Stromal cell of bone marrow (primary cell): ENCODE measurements at places on chromosomes 3 and 15.

DNA sequence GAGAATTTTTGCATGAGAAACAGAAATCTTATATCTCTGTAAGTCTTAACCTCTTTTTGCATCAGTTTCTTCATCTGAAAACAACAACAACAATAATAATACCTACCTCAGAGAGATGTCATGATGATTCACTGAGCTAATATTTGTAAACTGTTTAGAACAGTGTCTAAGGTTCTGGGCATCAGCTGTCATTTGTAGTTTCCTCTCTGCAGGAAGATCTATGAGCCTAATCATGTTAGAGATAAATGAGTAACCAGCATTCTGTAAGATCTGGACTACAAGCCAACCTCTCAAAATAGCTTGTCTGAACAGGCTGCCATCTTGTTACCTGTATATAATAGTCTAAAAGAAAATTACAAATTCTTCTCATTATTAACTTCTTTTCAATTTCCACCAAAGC is 383.0 kb upstream of the RORA start:
- DNase-seq = no peak

DNA sequence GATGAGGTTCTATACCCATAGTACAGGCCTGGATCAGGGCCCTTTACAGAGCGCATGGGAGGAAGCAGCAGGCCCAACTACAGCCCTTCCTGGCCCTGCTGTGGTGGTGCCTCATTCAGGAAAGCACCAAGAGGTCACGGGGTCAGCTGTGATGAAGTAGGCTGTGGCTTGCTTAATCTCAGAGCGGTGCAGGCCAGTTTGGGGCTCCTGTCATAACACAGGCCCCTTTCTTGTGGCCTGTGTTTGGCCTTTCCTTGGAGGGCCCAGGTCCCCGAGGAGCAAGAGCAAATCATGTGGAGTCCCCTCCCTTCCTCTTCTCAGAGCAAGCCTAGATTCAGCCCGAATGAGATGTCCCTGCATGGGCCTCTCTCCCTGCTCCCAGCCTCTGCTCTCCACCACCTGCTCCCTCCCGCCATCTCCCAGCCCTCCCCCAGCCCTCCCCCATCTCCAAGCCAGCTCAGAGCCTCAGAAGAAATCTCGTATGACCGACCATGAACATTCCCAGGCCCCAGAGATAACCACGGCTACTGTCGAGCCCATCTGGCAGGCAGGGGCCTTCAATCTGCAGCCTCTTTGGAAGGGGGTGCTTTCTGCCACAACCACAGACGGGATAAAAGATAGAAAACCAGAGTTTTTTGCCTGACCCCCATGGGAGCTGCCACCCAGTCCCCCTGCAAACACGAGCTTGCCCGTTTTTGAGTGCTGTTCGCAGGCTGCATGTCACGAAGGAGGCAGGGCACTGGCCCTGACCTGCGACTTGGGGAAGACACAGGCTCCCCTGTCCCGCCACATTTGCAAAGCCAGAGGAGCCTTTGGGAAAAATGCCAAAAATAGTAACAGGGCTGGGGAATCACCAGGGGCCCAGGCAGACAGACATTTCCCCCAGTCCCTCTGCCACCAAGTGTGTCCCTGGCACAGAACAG is 32.3 kb upstream of the DUSP7 start:
- DNase-seq = peak; percentile 86

DNA sequence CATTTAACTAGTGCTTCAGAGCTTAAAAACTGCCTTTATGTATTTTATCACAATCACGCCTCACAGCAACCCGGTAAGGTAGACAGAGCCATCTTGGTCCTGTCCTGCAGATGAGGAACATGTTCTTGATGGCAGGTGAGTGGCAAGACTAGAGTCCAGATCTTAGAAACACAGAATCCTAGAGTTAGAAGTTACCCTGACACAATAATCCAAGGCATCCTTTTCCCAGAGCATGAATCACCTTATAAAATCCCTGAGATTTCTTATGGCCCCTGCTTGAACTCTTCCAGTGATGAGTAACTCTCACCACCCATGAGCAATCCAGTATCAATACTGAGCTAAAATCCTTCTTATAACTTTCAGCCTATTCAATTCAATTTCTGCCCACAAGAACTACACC is 16.9 kb downstream of the POPDC2 start:
- peak; percentile 87 for DNase-seq

- DNase-seq = no peak
These were observed 273.2 kb downstream of the MECOM start for GRCh38 chr3:169390271-169390670.

DNA sequence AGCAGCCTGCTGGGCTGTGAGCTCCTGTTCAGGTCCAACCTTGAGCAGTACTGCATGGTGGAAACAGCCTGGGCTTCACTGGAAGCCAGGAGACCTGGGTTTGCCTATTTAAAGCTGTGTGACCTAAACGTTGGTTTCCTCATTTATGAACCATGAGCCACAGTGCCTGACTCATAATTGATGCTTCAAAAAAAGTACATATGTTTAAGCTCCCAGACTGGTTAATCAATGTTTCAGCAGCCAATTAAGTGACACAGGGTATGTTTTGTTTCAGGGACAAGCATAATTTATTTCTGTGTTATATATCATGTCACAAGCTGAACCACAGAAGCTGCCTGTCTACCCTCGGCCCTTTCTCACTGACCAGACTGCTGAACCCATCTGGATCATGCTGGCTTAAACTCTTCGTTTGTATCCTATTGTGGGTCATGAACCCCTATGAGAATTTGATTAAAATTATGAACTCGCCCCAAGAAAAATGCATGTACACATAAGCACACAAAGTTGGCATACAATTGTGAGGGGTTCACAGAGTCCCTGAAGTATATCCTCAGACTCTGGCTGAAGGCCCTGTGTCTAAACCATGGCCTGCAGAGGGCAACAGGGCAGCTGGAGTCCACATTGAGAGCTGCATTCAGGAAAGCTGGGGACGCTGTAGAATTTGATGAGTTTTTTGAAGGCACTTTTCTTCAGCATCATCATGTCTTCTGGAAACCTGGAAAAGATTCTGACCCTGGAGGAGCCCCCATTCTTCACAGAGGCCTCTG is 23.7 kb downstream of the HDC start:
- DNase-seq = peak; percentile 34
